Stimulated activated CD4-positive, alpha-beta T cell treated with anti-CD3 and anti-CD28 coated beads, Interleukin-15, amount 100 ng/mL, for 1 hour (primary cell): ENCODE measurements at places on chromosomes 1 and 21.

DNA sequence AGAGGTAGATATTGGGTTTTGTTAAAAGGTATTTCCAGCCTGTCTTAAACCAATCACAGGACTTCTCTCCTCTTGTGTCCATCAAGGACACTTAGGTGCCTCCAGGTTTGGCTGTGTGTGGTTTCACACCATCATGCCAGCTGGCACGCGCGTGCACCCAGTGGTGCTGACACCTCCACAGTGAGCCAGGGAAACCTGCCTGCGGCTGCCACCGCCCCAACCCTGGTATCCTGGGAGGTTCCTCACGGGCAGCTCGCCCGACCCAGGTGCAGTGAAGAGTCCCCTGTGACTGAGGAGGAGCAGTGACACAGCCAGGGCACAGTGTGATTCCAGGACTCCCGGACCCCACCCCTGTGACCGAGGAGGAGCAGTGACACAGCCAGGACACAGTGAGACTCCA lies 13.2 kb upstream of the COL6A2 start:
- no peak for DNase-seq

DNA sequence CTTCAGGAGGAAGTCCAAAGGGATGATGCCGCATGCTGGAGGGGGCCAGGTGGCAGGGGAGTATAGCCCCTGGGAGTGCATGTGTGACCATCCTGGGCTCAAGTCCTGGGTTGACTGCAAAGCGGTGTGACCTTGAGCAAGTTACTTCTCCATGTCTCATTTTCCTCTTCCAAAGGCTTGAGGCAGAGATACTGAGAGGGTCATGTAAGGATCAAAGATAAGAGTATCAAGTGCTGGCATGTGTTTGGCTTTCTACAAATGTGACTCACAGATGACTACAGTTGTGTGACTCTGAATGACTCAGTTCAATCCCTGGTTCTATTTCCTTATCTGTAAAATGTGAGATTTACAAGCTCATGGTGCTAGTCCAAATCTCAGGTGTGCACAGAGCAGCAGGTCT lies 26.1 kb downstream of the PROK1 start:
- DNase-seq: no peak

DNA sequence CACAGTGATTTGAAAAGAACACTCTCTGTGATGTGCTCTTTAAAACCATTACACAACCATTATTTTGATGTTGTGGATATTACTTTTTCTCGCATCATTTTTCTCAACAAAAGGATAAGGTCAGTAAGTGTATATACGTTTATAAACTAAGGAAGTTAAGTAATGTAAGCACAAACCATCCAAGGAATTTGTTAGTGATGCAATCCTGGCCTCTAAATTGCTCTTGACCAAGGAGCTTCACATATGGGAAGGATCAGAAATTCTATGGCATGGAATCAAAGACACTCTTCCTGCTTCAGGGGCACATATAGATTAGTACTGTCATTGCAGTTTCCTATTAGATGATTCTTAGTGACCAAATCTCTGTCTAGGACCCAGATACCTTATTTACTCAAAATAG lies 3.6 kb upstream of the PPP2R5A start:
- DNase-seq: no peak

- no peak for DNase-seq
Measured at GRCh38 chr1:27566462-27567145, 37.3 kb downstream of the AHDC1 start.

DNA sequence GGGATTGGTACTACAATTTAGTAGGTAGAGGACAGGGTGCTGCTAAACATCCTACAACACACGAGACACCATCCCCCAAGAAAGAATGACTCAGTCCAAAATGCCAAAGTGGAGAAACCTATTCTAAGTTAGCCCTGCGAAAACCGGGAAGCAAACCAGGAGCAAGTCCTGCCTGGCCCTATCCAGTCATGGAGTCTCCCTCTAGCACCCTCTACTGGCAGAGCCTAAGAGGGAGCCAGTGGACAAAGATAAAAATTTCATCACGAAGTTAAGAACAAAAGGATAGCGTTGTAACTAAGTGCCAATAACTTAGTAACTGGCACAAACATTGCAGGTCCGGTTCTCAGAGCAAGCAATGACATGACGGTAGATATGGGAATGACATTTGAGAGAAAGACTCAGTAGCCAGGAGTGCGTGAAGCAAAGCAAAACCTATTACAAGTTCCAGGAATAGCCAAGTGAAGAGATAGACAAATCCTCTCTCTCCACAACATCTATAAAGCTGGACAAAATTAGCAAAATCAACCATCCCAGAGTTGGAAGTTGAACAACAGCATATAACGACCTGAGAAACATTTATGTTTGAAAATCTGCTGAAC lies 383.5 kb downstream of the OMA1 start:
- DNase-seq: no peak

- no peak for DNase-seq
Measured at GRCh38 chr1:76769911-76770310, 97.4 kb upstream of the ST6GALNAC5 start.

DNA sequence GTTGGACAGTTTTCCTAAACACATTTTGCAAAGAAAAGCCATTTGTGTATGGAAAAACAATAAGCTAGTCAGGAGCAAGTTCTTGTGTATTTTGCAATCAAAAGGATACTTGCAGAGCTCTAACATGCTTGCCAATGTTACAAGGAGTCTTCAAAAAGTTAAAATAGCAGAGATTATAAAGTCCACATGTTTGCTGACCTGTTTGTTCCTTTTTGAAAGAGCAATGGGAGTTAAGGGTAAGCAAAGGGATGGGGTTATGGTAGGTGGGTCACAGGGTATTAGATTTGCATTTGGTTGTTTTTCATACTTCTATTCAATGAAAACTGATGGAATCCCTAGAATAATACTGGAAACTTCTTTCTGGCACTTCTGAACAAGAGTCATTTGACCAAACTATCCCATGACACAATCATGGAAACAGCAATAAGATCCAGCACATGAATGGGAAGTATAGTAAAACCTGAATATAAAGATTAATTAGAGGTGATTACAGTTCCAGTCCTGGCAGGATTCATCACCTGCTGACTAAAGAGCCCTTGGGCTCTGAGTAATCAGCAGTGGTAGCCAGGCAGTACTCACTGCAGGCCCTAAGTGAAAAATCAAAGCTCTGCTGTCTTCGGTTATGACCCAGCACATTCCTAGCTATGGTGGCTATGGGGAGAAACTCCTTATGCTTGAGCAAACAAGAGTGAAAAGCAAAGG lies 27.1 kb upstream of the ZC3H11B start:
- DNase-seq: no peak
